ENCODE measurements at places on chromosomes 1 and 21.

DNA sequence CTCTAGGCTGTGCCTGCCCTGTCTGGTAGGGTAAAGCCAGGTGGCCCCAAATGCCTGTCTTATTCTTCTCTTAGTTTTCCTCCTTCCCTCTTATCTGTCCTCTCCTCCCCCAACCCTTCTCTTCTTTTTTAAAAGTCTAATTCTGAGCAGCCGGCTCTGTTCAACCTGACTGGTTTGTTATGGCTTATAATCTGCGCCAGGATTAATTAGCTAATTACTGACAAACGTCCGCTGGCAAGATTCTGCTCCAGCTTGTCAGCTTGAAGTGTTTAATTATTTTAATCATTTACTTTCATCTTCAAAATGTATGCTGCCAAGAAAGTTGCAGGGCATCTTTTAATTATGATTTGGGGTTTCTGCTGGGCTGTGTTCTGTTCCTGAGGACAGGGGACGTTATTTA, 27.2 kb upstream of the PSMB2 start:
- DNase-seq: no peak

DNA sequence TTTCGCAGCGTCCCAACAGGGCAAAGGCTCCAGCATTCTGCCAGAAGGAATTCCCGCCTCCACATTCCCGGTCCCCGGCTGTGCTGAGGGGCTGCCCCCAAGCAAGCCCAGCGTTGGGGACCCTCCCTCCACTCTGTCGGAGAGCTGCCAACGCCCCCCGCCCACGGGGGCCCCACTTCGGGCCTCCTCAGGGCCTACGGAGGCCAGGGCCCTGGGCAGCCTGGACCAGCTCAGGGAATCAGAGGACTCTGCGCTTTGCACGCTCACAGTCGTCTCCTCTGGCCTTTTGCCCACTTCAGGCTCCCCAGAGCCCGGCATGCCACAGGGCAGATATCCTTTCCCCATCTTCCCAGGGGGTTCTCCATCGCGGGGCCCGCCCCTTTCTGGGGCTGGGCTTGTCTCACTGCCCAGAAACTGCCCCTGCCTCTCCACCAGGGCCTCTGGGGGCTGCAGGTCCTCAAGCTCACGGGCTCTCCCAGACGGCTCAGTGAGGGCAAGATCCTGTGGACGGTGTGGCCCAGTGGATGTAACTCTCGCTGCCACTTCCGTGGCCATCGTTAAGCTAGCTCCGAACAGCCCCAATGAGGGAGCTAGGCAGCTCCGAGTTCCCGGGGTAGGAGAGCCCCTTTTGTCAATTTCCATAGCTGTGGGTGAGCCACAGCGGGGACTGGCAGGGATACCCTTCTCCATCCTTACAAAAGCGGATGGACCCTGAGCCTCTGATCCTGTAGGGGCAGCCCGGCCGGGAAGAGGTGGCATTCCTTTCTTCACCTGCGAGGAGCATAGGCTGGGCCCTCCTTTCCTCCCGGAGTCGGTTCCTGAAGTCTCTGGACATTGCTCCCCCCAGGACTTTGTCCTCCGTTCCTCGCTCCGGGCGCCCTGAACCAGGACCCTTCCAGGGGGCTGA, 2.8 kb downstream of the ITPKB start:
- no peak for DNase-seq

- DNase-seq: no peak
These were observed 45.3 kb downstream of the KCNC4 start for GRCh38 chr1:110255392-110255787.

GRCh38 chr1:169765580-169766331, 29.0 kb downstream of the METTL18 start:
- no peak for DNase-seq

- peak; percentile 50 for DNase-seq
These were observed 68.6 kb downstream of the SYDE2 start for GRCh38 chr1:85132078-85132720.

DNA sequence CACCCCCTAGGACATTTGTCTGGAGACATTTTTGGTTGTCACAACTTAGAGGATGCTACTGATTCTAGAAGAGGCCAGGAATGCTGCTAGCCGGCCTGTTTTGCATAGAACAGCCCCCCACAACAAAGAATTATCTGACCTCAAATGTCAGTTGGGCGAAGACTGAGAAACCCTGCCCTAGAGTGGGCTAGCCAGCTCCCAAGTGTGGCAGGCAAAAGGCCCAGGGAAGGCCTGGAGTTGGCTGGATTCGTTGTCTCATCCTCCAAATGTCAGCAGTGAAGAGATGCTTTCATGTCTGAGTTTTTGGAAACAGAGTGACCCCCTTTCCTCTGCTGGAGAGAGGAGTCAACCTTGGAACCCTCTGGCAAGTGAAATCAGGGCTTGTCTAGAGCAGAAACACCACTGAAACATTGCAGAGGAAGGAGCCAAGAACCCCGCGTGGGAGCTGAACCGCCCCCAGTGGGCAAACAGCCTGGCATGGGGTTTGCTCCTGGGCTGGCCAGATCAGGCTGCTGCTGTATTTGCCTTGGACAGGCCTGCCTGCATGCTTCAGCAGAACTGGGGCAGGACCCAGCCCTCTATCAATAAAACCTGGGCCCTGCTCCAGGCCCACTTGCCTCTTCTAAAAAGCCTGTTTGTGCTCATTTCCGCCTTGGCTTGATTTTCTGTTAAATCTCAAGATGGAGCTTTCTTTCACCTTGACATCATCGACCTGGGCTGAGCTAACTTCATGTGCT, 32.9 kb downstream of the RASSF5 start:
- no peak for DNase-seq

DNA sequence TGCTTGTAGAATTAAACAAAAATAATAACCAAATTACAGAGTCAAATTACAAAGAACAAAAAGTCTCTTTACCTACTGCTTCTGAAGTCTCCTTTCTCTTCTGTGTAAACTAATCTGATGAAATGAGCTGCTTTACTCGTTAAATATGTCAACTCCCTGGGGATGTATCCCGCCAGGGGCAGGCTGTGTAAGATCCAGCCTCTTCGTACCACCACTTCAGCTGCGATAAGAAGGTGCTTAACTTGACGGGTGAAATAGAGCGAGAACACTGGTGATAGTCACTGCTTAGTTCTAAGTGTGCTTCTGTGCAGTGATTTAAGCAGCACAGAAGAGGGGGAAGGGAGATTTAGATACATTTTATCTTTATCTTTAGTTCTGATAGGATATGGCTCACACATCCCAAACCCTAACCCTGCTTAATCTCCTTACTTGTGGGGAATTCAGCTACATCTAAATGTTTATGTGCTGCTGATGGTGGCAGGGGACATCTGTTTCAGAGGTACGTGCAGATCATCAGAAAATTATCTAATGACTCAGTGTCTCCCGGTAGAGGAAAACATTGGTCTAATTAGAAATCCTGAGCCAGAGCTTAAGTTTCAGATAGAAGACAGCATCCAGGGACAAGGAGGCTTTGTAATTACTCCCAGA, 46.0 kb downstream of the RHOU start:
- peak; percentile 63 for DNase-seq

DNA sequence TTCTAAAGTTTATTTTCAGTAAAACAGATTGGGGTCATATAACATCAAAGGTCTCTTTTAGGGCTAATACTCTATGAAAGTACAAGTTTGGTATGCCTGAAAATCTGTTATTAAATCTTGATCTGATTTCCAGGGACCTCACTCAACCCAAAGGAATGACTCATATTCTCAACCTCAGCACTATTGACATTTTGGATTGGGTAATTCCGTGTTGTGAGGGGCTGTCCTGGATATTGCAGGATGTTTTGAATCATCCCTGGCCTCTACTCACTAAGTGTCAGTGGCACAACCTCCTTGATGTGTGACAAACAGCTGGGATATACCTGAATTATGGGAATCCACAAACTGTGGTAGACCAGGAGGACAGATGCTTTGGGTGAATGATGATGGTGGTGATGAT, 51.5 kb upstream of the CYP2J2 start:
- DNase-seq: no peak

DNA sequence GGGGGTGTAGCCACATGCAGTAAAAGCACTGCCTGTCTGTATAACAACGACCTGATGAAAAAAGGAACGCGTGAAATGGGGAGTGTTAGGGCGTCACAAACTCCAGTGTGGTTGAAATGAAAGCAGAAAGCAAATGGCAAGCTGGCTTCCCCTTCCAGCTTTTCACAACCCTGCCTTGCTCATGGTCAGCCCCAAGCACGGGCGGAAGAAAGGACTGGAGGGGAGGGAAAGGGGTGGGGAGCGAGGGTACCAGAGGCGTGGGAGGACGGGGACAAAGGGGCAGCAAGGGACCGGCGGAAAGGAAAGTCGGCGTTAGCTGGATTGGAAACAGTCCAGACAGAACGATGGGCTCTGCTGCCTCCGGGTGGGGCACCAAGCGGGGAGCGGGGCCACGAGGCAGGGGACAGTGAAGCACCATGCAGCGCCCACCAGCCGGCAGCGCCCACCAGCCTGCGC, 9.6 kb downstream of the VPS26C start:
- DNase-seq: peak; percentile 24

DNA sequence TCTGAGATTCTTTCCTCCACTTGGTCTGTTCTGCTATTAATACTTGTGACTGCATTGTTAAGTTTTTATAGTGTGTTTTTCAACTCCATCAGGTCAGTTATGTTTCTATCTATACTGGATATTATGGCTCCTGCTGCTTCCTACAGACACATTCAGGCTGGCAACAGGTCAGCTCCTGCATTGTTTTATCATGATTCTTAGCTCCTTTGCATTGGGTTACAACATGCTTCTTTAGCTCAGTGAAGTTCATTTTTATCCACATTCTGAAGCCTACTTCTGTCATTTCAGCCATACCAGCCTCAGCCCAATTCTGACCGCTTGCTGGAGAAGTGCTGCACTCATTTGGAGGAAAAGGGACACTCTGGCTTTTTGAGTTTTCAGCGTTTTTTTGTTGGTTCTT, 37.3 kb upstream of the F3 start:
- DNase-seq: peak; percentile 72

DNA sequence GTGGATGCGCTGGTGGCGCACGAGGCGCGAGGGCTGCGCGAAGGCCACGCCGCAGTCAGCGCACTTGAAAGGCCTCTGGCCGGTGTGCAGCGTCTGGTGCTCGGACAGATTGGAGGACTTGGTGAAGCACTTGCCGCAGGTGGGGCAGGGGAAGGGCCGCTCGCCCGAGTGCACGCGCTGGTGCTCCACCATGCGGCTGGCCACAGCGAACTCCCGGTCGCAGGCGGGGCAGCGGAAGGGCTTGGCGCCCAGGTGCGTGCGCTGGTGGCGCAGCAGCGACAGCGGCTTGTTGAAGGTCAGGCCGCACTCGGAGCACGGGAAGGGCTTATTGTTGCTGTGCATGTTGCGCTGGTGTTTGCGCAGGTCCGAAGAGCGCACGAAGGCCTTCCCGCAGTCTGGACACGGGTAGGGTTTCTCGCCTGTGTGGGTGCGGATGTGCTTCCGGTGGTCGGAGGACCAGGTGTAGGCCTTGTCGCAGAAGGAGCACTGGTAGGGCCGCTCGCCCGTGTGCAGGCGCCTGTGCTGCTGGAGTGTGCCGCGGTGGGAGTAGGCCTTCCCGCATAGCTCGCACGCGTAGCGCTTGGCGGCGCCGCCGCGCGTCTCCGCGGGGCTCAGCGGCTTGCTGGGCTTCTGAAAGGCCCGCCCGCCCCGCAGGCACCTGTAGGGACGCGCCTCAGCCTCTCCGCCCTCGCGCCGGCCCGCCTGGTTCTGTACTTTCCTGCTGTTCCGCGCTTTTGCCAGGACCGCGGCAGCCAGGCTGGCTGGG, 4.7 kb downstream of the ZNF648 start:
- no peak for DNase-seq

GRCh38 chr1:156225677-156226014, 12.8 kb downstream of the PMF1 start:
- DNase-seq: no peak

- no peak for DNase-seq
These were observed 26.6 kb upstream of the RGS13 start for GRCh38 chr1:192609110-192610079.

DNA sequence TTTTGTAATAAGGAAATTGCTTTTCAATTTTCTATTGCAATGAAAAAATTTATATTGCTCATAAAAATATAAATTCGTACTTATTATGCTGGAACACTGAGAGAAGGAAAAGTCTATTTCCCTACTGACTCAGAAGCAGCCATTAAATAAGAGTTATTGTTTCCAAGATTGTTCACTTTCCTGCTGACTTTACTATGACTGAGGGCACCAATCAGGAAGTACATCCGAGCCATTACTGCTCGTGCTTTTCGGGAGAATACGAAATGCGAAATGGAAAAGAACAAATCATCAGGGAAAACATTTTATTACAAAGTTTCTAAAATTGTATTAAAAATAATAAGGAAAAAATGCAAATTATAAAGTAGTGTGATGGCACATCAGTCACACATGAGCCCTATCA, 204.8 kb downstream of the AKT3 start:
- DNase-seq: no peak

DNA sequence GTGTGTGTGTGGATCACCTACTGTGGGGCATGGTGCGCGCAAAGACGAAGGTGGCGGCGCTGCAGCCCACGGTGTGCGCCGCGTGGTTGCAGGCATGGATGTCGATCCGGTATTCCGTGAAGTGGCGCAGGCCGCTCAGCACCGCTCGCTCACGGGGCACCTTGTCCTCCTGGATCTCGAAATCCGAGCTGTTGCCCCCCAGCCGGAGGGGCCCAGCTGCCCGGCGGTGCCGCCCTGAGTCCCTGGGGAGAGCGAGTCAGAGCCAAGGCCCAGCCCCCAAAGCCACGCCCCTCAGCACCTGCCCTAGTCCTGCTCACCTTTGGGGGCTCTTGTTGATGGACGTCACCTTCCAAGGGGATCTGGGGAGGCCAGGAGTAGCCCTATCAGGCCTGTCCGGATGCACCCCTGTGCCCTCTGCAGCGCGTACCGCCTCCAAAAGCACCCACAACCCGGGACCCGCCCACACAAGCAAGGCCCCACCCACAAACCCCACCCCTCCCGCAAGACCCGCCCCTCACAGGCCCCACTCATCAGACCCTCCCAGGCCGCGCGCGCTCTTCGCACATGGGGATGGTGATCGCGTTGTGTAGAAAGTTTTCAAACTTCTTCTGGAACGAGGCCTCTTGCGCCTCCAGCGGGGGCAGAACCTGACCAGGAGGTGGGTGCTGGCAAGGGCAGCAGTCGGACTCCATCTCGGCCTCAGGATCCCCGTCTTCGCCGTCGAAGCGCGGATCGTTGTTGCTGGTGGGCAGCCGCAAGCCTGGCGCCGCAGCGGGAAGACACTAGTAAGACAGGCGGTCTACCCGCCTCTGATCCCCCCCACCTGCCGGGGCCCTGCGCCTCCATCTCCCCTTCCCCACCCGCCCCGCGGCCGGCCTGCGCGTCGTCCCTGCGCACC, 13.6 kb downstream of the INSRR start:
- no peak for DNase-seq

All from IMR-90 (cell line).